ENCODE measurements at places on chromosomes 1 and 21.

DNA sequence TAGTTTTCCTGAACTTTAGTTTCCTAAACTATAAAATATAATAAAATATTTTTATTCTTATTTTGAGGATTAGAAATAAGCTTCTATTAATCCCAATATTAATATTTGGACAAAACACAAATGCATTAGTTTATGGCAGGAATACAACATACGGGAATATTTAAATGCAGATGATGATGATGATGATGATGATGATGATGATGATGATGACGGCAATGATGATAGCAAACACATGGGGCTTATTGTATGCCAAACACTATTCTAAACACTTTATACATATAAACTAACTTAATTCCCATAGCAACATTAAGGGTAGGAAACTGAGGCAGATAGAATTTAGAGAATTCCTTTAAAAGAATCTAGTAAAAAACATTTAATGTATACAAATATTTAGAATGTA lies 541.5 kb upstream of the BEND5 start:
- DNase-seq: no peak

GRCh38 chr1:162068301-162068700 lies 1.2 kb upstream of the NOS1AP start:
- no peak for DNase-seq

DNA sequence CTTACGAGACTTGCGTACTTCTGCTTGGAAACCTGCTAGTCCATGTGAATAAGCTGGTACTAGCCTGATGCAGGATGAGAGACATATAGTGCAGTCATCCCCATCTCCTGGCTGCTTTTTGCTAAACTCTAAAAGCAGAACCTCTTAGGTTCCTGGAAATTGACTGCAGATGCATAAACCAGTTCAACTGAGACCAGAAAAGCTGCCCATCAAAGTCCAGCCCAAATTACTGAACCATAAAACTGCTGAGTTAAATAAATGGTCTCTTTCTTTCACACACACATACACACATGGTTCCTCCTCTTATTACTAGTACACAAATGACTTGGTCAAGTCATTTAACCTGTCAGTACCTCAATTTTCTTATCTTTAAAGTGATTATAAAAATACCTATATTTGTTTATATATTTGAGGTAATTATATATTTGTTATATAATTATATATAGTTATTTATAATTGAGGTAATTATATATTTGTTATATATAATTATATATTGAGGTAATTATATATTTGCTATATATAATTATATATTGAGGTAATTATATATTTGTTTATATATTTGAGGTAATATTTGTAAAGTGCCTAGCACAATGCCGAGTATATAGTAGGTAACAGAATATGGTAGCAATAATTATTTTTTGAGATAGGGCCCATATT lies 25.2 kb upstream of the RABGAP1L start:
- DNase-seq: no peak

- no peak for DNase-seq
These were observed 26.9 kb upstream of the C1orf174 start for GRCh38 chr1:3926956-3927355.

- DNase-seq: no peak
These were observed 88.9 kb downstream of the DYRK1A start for GRCh38 chr21:37455504-37455911.

GRCh38 chr1:91891454-91891853 lies 5.5 kb upstream of the TGFBR3 start:
- DNase-seq: no peak

DNA sequence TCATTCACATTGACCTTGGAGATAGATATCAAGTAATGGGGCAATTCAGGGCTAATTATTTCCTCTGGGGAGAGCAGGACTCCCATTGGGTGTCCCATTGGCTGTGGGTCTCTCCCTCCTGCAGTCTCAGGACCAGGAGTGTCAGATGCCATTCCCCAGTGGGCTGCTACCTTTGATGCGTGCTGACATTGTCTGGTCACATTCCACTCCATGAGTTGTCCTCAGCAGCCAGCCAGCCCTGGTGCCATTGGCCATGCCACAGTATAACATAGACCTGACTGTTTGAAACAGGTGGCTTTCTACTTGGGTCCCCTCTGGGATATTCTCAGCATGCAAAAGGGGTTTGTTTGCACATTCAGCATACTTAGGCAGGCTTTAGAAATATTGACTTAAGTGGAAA lies 118.5 kb downstream of the MRPS6 start:
- no peak for DNase-seq

DNA sequence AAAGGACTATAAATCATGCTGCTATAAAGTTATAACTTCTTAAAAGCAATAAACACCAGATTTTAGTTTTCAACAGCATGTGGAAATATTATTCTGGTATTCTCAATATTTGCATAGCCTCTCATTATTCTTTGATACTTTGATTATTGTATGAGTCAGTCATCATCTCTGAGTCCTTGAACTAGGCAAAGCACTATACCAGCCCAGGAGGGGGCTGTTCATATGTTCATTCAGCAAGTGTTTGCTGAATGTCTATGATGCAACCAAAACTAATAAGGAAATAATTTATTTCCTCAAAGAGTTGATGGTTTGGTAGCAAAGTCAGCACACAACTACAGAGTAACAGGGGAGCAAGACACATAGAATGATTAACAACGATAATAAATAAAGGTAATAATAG lies 175.6 kb upstream of the C1orf105 start:
- DNase-seq: no peak

GRCh38 chr1:196295766-196296165 lies 312.5 kb downstream of the KCNT2 start:
- DNase-seq: no peak

- DNase-seq: no peak
These were observed 57.9 kb downstream of the DDAH1 start for GRCh38 chr1:85406887-85407533.

DNA sequence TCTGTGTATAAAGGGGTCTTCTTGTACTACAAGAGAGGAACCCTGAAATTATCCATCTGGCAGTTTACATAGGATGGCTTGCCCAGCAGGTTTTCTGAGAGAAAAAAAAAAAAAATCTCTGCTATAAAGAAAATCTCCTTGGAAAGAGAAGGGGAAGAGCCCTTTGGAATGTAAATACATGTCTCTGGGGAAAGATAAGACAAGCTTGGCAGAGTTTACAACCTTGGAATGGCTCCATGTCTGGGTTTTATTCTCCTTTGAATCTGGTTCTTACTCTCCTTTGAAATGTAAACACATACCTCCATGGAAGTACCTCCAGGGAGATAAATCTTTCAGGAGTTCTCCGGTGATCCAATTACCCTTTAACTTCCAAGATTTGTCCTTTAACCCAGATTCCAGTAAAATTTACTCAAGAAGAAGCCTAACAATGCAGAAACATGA lies 45.1 kb upstream of the DNAH14 start:
- DNase-seq: no peak

GRCh38 chr1:19758227-19758830 lies 41.4 kb downstream of the TMCO4 start:
- DNase-seq: no peak

GRCh38 chr1:33348676-33349080 lies 27.8 kb upstream of the A3GALT2 start:
- peak; percentile 14 for DNase-seq

- DNase-seq: no peak
These were observed 283.1 kb downstream of the TM2D1 start for GRCh38 chr1:61441723-61442262.

DNA sequence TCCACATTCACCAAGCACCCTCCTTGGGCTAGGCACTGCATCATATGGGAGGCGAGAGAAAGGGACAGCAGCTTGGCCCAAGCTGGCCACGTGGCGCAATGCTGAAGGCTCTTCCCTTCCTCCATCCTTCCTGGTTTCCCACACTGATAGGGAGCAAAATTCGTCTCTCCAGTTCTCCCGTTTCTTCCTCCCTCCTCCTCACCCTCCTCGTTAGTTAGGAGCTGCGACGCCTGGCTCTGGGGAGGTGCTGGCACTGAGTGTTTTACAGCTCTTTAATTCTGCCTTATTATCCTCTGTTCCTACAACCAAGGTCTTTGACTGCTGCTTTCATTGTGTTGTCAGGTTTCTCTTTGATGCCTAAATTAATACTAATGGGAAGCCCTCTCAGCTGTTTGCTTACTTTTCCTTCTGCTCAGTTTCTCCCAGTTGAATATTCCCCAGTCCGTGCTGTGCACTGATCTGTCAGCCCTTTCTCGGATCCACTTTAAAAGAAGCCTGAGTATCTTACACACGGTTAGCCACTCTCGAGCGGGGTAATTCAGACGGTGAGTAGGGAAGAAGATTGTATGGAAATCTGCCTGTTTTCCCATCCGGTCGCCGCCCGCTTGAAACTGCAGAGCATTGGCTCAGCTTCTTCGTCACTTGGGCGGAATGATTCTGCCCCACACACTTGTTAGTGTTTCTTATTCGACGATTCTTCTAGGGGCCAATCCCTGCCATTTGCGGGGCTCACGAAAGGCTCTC lies 56.2 kb upstream of the SMYD2 start:
- no peak for DNase-seq

- DNase-seq: no peak
These were observed 53.5 kb downstream of the MIGA1 start for GRCh38 chr1:77832901-77833300.

GRCh38 chr1:169103002-169103401 lies 3.5 kb upstream of the ATP1B1 start:
- no peak for DNase-seq

- DNase-seq: no peak
These were observed 5.6 kb upstream of the EIF4G3 start for GRCh38 chr1:21182181-21182731.

GRCh38 chr1:45913183-45913683 lies 109.8 kb downstream of the MAST2 start:
- DNase-seq: peak; percentile 5

- no peak for DNase-seq
These were observed 45.8 kb downstream of the MIGA1 start for GRCh38 chr1:77825131-77825709.

DNA sequence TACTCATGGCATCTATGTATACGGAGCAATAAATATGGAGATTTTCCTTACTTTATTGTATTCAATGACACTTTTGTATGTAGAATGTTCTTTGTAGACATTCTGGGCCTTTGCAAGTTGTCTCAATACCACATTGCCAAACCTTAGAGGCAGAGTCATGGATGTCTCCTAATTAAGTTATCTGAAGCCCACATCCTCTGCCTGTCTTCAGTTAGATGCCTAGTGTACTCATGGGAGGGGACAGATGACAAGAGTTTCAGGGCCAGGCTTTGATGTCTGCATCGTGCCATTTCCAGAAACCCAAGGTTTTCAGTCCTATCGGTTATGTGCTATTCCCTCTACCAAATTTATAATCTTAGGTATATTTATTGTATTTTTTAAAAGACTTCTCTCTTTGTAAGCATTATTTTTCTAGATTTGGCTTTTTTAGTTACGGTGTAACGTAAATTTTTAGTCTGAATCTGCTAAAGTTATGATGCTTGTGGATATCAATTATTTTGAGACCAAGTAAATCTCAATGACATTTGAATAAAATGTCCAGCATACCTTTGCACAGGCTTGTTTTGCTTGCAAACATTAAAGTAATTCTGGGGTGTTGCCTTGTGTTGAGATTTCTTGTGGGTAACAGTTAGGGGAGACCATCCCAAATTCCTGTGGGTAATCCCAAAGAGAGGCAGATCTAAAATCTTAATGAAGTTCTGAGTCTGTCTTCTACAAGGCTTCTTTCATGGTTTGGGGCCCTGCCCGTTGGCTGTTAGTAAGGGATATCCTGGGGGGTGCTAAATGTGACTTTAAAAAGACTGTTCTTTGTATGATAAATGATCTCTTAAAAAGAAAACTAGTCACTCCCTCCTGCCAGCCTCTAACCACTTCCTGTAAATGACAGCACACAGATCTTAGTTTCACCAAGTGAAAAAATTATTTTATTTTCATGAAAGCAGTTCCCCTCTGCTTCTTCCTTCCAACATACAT lies 8.0 kb upstream of the MACF1 start:
- peak; percentile 55 for DNase-seq

- no peak for DNase-seq
These were observed 149.0 kb upstream of the C1orf87 start for GRCh38 chr1:60222360-60223115.

- no peak for DNase-seq
These were observed 7.7 kb upstream of the CADM3 start for GRCh38 chr1:159163614-159164228.

- no peak for DNase-seq
These were observed 162.1 kb downstream of the PATJ start for GRCh38 chr1:61904354-61904753.

- DNase-seq: no peak
These were observed 425.9 kb downstream of the KIF26B start for GRCh38 chr1:245580651-245581050.

GRCh38 chr1:152348447-152348846 lies 11.4 kb downstream of the FLG2 start:
- DNase-seq: no peak
